M059J (cell line): ENCODE measurements at places on chromosomes 7 and 10.

- DNase-seq, result peak; percentile 60
Observed at GRCh38 chr7:112989531-112989930, 97.1 kb downstream of the GPR85 start.

- no peak for DNase-seq
Observed at GRCh38 chr7:5001911-5002310, 42.9 kb upstream of the MMD2 start.

GRCh38 chr10:44920252-44920651 is 9.1 kb downstream of the TMEM72 start:
- DNase-seq, result no peak

GRCh38 chr7:132723506-132724081 is 147.3 kb upstream of the PLXNA4 start:
- DNase-seq, result no peak

DNA sequence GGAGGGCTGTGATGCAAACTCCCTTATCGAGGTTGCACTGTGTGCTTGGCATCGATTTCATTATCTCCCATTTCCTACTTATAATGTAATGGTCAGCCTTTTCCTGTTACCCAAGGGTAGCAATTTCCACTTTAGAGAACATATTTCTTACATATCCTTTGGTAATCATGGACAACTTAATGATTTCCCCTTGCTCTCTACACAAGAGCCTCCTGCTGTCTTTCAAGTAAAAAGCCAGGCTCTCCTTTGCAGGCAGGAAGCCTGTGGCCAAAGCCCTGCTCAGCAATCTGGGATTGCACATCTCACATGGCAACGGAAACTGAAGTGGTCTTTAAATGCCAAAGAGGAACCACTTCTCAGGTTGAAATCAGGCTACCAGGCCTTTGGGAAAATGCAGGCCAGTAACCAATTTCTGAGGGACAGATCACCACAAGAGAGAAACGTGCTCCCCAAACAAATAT is 86.7 kb upstream of the IKZF1 start:
- DNase-seq, result no peak

DNA sequence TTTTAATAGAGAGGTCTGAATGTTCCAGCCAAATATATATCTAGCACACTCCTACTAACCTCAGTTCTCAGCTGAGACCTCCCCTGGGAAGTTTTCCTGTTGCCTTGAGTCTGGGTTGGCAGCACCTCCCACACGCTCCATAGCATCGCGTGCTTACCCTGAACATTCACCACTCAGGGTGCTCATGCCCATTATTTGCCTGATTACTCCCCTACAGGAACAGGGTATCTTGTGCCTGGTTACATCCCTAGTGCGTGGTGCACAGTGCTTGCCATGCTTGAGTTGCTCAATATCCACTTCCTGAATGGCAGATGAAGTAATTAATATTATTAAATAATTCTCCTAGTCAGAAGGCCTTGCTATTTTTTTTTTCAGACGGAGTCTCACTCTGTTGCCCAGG is 269.9 kb upstream of the IMMP2L start:
- DNase-seq, result no peak

DNA sequence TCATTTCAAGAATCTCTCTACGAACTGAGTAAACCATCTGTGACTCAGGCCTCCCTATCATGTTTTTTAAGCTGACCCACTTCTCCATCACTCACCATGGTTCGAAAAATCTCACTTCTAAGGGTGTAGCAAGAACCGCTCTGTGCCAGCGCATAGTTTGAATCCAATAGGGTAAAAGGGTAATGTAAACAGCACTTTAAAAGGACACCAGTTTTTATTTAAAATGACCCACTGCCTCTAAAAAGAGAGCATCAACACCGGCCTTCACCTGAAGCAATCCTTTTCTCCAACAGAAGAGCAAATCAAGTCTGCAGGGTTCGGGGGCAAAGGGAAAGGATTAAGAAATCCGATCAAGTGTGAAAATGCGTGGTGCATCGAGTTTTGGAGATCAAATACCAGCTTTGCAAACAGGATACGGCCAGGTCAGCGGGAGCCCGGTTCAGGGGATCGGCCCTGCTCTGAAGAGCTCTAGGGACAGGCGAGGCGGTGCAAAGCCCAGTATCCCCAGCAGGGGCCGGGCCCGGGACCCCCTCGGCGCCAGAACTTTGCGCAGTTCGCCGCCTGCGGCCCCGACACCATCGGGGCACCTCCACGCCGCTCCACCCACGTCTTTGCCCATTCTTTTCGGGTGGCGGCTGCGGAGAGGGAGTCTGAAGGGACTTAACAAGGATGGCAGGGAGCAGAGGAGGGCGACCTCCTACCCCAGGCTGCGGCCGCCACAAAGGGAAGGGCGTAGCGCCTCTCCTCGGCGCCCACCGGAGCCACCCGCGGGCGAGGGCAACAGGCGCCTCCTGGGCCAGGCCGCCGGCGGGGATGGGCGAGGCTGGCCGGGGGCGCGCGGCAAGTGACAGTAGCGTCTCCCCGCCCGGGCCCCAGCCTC is 842 bp downstream of the NMT2 start:
- peak; percentile 47 for DNase-seq

DNA sequence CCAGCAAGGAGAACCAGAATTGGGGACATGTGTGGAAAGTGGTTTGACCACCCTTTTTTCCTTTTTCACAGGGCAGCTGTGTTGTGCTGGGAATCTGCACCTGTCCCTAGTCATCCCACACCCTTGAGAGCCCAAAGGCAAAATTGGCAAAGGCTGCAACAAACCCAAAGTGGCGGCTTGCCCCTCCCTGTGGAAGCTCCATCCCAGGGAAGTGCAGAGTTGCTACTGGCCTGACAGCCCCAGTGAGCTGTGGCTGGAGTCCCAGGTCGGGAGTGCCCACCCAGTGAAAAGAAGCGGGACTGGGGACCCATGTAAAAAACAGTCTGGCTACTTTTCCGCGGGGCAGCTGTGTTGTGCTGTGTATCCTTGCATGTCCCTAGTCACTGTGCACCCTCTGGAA is 109.1 kb upstream of the GRM3 start:
- no peak for DNase-seq

GRCh38 chr10:132263866-132264265 is 43.9 kb downstream of the STK32C start:
- DNase-seq, result no peak

DNA sequence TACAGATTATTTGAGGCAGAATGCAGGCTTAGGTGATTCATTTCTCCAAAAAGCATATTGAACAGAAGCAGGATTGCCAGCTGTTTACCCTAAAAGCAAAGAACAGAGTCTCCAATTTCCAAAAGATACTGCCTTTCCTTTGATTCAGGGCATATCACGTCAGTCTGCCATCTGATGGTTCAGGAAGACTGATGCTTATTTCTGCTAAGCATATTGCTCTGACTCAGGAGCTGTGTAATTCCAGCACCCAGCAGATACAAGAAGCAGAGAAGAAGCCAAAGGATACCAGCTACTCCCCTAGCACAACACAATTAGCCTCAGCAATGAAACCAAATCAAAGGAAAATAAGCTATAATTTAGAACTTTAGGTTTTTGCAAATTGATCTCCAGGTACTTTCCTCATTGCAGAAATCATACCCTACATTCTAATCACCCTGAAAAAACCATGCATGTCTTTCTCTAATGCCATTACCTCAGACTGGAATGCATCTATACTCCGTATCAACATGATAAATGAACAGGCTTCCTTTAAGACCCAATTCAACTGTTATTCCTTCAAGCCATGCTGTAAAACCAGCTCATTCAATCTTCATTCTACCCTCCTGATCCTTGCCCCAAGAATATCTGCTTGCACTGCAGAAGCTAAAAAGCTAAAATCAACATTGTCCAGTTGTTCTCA is 55.1 kb downstream of the ABI1 start:
- DNase-seq, result no peak

DNA sequence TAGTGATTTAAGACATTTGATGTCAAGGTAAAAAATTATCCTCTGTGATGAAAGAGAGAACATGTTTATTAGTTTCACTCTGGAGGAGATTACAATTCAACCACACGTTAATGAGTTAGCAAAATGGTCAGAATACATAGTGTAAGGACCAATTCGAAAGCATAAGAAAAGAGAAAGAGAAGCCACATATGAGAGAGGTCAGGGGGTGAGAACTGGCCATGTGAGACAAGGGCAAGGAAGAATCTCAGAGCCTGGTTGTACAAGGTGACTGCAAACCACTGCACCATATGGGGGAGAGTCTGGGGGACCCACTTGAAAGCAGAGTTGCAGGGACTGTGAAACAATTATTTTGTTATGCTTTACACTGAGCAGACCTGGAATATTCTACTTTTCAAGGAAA is 27.7 kb upstream of the BET1 start:
- no peak for DNase-seq

GRCh38 chr7:139691253-139691781 is 86.5 kb downstream of the HIPK2 start:
- peak; percentile 66 for DNase-seq

GRCh38 chr10:55822096-55822495 is 539.0 kb downstream of the ZWINT start:
- no peak for DNase-seq

DNA sequence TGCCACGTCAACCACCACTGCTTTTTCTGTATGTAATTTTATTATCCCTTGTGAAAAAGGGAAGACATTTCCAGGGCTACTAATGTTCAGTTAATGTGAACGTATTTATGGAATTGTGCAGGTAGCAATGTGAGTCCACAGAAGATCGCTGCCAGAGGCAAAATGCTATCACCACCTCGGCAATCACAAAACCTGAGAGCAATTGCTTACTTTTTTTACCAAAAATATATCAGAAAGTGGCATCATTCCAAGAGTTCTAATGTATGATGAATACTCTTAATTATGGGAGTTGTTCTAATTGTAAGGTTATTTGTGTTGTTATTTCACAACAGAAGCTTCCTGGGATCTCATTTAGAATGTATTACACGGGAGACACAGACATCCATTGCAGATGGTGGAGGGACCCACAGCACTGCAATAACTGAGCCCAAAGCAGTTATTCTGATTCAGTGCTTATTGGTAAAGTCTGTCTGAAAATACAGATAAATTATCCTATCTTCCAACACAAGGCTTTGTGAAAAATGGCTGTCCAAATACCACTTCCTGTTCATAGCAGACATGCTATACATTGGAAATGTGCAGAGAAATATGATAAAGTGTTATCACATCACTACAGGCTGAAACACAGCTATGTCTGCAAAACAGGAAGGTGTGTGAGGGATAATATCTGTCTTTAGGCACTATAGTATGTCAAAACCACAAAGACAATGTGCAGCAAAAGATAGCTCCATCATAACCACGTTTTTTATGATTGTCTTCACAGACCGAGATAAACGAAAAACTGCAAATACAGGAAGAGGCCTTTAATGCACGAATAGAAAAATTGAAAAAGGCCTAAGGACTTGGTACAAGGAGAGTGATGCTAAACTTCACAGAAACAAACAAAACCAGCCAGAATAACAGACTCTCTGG is 102.7 kb downstream of the CABCOCO1 start:
- no peak for DNase-seq

- no peak for DNase-seq
Observed at GRCh38 chr10:11170993-11171851, 153.6 kb downstream of the CELF2 start.

DNA sequence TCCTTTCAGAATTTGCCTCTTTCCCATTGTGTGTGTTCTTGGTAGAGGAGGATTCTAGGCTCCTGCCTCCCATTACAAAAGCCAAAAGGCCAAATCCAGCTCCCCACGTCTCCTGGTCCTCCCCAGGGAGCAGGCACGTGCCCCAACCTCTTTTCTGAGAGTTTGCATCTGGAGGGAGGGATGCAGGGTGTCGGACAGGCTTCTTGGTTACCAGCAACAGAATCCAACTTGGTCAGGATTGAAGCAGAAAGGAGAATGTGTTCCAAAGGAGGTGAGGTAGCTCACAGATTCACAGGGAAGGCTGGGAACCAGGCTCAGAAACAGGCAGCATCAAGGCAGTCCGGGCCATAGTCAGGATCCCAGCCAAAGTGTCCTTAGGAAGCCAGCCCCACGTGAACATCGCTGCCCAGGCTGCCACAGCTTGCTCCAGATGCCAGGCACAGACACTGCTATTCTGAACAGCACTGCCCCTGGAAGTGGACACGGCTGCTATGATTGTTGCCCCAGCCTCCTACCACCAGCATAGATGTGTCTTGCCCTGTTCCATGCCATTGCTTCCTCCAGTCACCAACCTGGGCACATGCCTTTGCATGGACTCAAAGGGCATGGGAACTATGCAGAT is 264.2 kb upstream of the ZMIZ1 start:
- no peak for DNase-seq
